Naive thymus-derived CD8-positive, alpha-beta T cell (primary cell): ENCODE measurements at places on chromosomes 2 and 18.

- no peak for DNase-seq
These were observed 260.8 kb downstream of the RDH14 start for GRCh38 chr2:18299423-18300212.

GRCh38 chr2:159106109-159106508 is 137.7 kb downstream of the TANC1 start:
- no peak for DNase-seq

DNA sequence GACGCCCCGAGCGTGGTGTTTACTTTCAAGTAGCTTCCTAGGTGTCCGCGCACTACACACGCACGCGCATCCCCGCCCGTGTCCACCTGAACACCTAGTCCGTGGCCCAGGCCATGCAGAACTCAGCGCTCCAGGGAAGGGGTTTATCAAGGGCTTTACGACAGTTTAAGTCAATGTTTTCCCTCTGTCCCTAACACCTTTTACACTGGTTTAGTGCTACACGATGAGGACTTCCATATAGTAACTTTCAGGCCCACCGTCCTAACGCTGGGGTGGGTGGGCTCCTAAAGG is 1.4 kb upstream of the BCL2 start:
- DNase-seq = no peak

DNA sequence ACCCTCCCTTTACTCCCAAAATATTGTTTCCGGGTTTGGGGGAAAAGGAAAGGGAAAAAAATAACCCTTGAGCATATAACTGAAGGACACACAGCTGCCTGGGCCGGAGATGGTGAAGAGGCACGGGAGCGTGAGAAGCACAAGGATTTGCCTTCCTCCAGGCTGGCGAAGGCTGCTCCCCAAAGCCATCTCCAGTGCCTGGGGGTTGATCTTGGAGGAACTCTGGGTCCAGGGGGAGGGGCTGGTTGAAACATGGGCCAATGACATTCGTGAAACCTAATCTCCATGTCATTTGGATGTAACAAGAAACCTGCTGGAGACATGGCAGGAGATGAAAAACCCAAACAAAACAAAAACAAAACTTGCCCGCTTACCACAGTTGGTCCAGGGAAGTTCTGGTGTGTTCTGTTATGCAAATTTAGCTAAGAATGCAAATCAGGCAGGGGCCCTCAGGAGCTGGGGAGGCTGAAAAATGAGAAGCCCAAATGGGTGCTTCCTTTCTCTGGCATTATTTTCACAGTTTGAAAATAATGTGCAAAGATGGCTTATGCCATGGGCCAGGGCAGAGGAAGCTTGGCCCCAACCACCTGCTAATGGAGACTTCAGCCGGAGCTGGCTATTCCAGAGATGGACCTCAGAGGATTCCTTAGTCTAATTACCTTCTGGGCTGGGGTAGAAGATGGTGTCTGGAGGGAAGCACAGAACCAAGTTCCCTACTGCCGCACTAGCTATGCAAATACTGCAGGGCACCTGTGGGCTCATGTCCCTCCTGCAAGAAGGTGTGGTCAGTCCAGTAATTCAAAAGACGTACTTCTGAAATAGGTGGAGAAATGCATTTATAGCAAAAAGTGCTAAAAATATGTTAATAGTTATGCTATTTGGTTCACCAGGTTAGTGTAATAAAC is 180.9 kb downstream of the BCL2 start:
- no peak for DNase-seq

DNA sequence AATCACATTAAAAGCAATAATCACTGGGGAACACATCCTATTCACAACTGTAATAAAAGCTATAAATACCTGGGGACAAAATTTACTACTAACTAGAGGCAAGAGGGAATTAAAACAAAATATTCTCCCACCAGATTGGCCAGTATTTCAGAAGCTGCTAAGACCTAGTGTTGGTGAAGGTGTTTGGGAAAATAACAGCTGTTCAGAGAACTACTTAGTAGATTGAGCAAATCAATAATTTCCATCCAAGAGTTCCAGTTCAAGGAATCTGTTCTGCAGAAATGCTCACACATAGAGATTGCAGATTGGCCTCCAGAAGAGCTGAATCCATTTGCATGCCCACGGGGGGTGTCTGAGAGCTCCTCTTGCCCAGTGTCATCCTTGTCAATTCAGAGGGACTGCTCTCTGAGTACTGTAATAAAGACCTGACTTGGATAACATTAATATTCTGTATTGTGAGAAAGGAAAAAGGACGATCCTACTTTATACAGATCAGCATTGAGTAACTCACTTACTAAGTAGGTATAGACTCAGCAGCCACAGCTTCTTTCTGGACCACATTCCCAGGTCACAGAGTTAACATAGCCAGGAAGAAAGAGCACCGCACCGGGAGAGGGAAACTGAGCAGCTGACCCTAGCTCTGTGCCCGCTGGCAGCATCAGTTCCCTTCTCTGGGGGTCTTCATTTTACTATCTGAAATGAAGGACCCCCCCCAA is 5.6 kb downstream of the TUBB6 start:
- DNase-seq = no peak

DNA sequence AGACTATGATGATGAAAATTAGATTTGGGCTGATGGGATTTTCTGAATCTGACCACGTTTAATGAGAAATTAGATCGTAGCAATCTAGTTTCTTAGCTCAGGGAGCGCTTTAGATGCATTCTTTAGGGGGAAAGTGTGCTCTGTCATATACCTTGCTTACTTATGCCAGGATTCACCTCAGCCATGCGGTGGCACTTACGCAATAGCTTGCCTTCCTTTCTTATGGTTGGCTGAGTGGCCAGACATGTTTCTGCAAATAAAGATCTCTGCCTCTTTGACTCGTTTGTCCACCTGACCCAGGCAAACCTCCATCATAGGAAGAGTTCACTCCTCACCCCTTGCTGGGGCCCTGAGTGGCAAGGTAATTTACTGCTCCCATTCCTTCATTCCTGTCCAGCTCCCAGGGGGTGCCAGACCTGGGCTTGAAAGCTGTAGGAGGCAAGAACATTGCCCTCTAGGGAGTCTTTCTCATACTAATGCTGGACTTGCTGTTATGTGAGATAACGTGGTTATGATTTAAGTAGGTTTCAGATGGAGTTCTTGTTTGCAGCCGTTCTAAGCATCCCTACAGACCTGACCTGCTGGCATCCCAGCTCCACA is 57.1 kb downstream of the FBLN7 start:
- no peak for DNase-seq

DNA sequence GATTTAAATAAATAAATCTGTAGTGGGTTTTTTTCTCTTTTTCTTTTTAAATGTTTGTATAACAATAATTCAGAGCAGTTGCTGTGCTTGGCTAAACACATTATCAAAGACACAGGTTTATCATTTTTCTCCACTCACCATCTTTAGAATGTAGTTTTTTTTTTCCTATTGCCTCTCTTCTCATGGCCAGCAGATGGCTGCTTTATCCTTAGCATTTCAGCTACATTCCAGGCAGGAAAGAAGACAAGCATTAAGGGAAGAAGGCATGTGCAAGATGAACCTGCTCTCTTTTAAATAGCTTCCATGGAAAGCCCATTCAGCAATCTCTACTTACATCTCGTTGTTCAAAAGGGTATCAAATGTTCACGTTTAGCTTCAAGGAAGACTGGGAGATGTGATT is 42.6 kb downstream of the ARHGAP15 start:
- DNase-seq = no peak

DNA sequence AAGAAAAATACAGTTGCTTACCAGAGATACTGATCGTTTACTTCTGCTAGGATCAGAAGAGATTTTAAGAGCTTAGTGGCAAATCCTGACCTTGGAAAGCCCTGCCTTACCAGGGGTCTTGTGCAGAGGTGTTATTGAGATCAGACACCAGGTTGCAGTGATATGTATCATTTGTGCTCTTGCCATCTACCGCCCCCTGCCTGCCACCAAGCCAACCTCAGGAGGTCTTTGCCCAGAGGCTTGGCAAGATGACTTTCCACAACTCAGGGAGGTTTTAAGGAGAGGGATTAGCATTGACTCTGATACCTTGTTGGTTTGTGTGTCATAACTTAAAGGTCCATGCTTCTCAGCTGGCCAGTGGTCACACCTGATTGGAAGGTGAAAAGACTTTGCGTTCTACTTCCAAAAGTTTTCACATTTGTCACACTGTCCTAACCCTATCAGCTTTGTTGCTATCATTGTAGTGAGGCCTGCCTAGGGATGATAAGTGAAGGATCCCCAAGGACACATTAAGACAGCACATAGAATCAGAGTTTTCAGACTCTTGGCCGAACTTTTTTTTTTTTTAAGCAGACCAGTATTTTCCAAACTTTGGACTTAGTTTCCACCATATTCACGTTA is 46.2 kb upstream of the MGAT5 start:
- DNase-seq = peak; percentile 51

GRCh38 chr18:29969876-29970275 is 1072.7 kb downstream of the DSC3 start:
- DNase-seq = no peak

- no peak for DNase-seq
These were observed 103.1 kb upstream of the APCDD1 start for GRCh38 chr18:10351219-10351818.

GRCh38 chr2:29317077-29317517 is 201.9 kb downstream of the CLIP4 start:
- no peak for DNase-seq

DNA sequence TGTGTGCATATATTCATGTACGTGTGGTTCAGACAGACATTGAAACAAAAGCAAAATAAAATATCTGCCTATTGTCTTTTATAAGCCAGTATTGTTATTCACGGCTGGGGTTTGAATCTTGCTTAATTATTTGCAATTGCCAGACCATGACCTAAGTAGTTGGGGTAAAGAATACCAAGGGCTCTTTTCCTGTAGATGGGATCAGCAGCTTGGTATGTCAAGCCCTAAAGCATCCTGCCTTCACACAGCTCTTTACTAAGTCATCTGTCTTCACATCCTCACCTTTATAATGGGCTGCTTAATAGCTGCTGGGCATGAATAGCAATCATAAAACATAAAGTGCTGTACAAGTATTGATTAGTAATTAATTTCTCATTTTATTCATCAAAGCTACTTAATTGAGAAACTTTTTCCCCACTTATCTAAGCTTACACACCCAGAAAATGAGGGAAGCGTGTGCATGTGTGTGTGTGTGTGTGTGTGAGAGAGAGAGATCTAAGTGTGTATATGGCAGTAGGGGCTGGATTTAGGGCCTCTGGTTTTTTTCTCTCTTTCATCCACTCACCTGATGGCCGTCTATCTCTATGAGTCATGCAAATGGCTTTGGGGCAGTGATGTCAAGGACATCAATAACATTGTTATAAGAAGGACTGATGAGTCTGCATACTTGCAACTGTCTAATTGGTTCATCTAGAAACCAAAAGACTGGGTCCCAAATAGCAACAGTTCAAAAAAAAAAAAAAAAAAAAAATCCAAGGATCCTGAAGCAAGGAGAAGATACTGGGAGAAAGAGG is 244.1 kb upstream of the TNP1 start:
- DNase-seq = no peak

DNA sequence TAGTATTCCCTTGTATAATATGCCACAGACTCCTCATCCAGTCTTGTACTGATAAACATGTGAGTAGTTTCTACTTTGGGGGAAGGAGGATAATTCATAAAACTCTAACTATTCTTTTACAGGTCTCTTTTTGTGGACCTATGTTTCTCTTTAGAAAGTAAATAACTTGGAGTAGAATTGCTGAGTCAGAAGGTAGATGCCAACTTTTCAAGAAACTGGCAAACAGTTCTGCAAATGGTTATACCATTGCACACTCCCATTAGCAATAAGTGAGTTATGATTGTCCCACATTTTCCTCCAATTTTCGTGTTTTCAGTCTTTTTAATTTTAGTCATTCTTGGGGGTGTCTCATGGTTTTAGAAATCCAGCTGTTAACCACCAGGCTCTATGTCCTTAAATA is 477.2 kb upstream of the LRRTM4 start:
- no peak for DNase-seq

GRCh38 chr2:223563462-223563861 is 38.7 kb downstream of the SCG2 start:
- DNase-seq = no peak

DNA sequence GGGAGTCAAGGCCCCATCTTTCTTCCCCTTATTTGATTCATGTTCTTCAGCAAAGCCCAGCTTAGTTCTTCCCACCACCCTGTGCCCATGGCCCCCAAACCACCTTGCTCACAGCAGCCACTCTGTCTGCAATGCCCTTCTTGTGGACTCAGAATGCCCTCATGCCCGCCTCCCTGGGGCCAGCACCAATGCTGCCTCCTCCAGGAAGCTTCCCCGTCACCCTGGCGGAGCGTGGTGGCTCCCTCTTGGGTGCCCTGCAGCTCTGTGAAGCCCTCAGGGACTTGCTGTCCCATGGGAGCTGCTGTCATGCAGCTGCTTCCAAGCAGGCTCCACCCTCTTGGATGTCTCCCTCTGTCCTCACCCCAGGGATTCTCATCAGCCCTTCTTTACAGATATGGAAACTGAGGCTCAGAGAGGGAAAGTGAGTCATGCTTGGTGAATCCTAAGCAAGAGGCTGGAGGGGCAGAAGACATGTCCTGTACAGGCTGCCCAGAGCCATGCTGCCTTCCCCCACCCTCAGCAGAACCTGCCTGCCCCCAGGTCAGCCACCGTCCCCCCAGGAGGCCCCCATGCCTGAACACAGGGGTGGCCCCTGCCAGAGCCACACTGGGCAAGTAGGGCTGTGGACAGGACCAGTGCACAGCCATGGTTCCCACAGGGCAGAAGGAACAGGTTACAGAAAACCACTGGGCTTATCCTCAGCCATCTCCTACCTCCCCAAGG is 11.8 kb upstream of the DUSP2 start:
- no peak for DNase-seq

DNA sequence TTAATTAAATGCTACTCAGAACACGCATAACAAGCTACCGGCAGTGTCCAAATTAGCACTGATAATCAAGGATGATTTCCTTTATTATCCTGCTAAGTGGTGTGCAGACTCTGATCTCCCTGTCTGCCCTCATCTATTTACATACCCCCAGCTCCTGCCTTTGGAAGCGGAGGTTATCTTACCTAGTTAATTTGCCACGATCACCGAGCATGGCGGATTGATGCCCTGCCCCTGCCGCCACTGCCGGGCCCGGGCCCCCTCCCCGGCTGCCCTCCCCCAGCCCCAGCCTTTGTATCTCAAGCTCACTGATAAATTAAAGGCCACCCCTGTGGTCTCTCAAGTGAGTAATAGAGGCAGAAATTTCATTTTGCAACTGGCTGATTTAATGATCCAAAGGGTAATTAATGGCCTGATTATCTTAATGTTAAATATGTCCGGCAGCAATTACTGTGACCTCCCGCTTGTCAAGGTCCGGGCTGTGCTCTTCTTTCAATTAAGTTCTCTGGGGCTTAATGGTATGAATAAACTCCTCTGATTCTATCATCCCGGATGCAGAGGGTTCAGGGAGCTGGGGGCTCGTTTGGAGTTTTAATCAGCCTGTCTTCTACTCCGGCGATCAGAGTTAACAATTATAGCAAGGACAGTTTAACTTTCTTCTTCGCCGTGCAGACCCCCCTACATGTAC is 113.4 kb downstream of the GBX2 start:
- DNase-seq = no peak

DNA sequence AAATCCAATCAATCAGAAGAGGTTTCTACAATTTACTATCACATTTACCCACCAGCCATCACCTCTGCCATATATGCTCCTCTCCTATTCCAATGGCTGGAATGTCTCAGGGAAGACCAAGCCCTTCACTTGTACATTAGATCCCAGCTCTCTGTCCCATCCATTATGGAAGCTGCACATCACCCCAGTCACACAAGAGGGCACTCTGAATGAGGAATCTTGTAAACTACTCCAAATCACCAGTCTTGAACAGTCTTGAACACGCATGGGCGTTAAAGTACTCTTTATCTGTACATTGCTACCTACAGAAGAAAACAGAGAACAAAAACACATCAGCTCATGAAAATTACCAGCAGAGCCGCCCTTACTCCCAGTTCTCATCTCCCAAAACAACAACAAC is 38.7 kb downstream of the ZC3H8 start:
- no peak for DNase-seq

- DNase-seq = no peak
These were observed 68.8 kb upstream of the TMEM87B start for GRCh38 chr2:111986116-111986900.
